ENCODE measurements at places on chromosomes 7 and 10.

DNA sequence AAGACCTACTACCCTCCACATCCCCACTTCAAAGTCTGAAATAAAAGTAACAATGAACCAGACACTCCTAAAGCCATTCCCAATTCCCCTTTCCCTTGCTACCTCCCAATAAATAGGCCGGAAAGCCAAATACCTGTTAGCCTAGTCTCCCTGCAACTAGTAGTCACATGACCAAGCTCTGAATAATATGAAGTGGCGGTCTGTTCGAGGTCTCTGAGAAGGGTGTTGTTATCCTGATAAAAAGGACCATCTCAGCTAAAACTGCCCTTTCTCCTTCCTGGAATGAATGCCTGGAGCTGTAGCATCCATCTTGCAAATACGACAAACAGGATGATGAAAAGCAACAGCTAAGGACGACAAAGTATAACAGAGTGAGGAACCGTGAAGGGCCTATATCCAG lies 6.0 kb downstream of the KIF5B start:
- DNase-seq = no peak

DNA sequence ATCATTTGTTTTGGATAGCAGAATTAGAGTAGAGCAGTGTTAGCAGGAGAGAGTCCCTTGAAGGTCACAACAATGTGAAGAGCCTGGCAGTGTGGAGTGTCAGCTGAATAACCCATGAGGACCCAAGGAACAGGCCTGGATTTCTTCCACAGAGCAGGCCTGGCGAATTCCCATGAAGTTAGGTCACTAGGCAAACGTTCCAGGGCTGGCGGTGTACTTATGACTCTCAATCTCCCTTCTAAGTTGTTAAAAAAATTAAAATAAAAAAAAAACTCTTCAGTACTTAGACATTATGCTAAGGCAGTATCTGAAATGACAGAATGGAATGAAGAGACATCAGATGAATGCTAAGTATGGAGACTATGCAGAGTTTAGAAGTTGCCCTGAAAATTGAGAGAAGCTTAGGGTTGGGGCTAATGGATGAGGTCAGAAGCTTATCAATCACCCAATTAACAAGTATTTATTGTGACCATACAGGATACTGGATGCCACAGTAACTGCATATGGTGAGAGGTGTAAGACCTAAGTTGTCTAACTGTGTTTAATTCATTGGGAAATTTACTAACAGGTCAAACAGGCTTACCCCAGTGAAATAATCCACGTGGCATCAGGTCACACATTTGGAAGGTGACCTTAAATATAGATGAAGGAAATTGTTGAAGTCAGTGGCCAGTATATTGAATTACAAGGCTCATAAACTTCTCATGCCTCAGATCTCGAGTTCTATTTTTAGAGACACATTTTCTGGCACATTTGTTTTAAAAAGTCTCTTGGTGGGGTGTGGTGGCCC lies 126.2 kb upstream of the NRP1 start:
- no peak for DNase-seq

- DNase-seq = no peak
Measured at GRCh38 chr7:49766966-49767365, 6.5 kb upstream of the VWC2 start.

GRCh38 chr10:101294109-101294508 lies 59.9 kb upstream of the BTRC start:
- no peak for DNase-seq

DNA sequence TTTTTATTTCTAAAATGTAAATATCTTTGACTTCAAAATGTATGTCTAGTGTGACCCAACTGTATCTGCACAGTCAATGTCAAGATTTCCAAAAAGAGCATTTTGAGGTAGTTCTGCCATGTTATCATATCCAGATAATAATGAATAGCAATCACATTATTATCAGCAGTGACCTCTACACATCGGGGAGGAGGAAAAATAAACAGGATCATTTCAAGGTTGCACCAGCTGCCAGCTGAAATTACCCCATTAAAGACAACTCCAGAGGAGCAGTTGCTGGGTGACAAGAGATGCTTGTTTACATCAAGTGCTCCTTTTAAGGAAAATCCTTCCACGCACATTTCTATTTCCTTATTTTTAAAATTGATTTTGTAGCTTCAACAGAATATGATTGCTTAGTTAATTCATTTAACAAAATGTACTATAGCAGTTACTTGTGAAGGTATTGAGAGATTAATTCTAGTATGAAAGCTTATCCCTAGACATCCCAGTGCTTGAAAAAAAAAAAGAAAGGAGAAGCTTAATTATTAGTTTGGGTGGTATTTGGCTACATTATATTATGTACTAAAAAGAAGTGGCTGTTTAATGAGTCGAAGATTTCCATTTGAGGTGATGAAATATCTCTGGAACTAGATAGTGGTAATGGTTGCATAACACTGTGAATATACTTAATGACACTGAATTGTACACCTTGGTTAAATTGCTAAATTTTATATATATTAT lies 19.3 kb upstream of the SLC35G1 start:
- no peak for DNase-seq

Measured in CD4-positive, alpha-beta T cell (primary cell).